ENCODE measurements at places on chromosomes 2 and 18.

GRCh38 chr18:54961016-54961423 is 1.8 kb upstream of the CCDC68 start:
- no peak for DNase-seq

DNA sequence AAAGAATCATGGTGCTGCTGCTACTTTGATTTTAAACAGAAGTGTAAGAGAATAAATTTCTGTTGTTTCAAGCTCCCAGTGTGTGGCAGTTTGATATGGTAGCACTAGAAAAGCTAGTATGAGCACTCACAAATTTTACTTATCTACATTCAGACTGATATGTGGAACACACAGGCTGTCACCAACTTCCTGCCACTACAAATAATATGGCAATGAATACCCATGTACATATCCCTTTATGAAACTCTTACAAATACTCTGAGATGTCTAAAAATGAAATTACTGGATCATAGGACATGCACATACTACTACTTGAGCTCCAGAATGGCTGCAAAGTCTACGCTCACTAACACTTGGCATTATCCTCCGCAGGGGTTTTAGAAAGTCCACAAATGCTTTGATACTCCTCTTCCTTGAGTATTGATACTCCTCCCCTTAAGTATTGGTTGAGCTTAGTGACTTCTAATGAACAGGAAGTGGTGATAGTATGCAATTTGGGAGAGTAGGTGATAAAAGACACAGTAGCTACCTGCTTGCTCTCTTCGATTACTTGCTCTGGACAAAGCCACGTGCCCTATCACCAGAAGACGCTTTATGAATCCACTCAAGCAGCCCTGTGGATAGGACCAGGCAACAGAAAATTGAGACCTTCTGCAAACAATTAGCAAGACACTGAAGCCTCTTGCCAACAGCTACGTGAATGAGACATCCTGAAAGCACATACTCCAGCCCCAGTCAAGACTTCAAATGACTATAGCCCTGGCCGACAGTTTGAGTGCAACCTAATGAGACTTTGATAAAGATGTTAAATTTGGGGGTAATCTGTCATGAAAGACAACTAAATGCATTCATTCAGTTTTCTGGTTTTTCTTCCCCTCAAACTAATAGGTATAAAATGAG is 35.4 kb downstream of the FBXO11 start:
- no peak for DNase-seq

GRCh38 chr2:219331560-219332213 is 857 bp downstream of the RESP18 start:
- peak; percentile 12 for DNase-seq

DNA sequence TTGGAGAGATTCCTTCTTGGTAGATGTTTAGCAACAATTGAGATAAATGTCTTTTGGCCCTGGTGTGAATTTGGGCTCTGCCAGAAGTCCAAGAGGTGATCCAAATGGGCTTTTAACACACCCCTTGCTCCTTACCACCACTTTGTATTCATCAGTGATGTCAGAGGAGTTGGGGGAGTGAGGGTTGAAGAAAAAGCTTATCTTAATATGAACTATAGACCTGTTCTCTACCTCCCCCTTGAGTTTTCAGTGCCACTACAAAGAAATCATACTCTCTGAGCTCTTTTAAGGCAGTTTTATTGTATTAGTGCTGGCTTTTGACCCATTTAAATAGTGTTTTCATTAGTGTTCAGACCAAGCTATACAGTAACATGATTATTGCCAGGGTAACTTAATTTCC is 229.1 kb downstream of the PHLPP1 start:
- DNase-seq, result no peak

DNA sequence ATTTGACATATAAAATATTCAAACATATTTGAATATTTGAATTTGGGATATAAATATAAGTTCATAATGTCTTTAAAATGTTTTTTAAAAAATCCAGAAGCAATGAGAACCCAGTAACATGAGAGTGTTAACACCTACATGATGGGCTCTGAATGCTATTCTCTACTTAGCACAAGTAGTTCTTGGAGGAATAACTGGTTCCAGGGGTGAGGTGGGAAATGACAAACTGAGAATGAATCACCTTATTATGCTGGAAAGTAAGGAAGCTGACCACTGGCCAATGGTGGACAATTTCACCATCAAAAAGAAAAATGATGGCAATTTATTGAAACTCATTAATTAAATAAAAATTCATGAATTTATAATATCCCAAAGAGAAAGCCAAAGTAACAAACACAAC is 79.6 kb upstream of the NABP1 start:
- DNase-seq, result no peak

GRCh38 chr2:215417400-215417951 is 18.4 kb downstream of the FN1 start:
- no peak for DNase-seq

DNA sequence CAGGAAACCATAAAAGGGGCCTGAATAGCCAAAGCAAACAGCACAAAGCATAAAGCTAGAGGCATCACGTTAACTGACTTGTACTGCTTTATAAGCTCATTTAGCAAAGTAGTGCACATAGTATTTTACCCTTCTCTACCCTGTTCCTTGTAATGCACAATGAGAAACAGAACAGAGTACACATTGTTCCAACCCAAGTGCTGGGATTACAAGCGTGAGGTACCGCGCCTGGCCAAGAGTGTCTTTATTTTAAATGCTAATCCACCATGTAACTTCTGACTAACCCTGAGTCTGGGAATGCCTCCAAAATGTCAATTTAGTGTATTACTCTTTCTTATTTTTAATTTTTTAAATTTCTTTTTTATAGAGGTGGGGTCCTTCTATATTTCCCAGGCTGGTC is 46.4 kb upstream of the STON1 start:
- DNase-seq, result no peak

DNA sequence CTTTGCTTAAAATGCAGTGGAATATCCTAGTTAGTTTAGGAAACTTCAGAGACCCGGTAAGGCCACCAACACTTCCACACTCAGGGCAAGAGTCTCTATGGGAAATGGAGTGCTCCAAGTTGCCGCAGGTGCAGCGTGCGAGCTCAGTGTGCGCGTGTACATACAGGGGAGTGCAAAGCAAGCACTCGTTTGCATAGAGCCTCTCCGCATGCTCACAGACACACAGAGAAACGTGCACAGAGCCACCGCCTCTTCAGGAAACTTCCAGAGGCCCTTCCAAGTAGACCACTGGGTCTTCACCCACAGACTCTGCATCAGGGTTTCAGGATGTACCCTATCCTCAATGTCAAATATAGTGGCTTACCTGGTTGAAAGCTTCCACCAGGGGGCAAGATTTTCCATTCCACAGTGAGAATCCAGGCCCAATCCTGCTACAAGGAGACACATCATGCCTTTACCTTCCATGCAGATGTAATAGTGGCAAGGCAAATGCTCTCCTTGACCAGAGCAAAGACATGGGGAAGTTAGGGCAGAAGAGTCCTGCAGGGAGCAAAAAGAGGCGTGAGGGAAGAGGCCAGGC is 513.0 kb upstream of the MYT1L start:
- DNase-seq, result no peak

DNA sequence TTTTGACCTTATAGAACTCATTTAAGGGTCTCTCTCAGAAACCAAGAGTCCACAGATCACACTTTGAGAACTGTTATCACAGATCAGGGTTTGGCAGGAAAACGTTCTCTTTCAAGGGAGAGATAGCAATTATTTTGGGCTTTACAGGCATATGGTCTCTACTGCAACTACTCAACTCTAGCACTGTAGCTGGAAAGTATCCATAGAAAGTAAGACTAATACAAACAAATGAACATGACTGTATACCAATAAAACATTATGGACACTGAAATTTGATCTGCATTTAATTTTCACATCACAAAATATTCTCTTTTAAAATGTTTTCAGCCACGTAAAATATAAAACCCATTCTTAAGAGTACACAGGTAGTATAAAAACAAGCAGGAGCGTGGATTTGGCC is 100.5 kb downstream of the TRIP12 start:
- no peak for DNase-seq

DNA sequence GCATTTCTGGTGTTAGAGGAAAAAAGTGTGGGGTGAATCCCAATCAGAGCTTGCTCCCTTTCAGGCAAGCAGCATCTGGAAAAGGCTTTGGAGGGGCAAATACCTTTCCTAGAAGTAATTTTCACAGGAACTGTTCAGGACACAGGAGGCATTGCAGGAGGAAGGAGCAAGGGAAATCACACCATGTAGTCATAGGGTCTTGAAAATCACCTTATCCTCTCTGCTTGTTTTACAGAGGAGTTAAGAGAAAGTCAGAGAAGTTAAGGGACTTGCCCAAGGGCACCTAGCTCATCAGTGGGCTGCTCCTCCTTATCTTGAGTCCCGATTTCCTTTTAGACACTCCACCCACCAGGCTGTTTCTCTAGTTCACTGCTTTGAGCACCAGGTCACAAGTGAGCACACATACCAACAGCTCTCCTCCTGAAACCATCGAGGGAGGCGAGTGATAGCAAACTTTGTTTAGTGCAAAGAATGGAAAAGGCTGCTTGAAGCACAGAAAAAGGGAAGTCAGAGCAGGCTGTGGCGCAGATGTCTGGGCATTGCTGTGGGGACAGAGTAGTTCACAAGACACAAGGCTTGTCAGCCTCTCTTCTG is 89.2 kb upstream of the CXCR4 start:
- no peak for DNase-seq

DNA sequence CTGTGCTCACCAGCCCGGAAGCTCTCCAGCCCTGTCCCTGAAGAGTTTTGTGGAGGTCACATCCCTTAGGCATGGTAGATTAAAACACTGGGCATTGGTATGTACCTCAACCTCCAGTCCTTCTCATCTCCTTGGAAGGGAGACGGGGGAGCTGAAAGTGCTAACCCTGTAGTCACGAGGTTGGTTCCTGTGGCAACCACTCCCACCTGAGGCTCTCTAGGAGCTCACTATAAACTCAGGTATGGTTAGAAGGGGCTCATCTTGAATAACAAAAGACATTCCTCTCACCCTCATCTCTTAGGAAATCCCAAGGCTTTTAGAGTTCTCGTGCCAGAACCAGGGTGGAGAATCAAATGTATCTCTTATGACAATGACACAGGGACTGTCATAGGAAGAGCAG is 43.0 kb upstream of the MGAT4A start:
- DNase-seq, result no peak

DNA sequence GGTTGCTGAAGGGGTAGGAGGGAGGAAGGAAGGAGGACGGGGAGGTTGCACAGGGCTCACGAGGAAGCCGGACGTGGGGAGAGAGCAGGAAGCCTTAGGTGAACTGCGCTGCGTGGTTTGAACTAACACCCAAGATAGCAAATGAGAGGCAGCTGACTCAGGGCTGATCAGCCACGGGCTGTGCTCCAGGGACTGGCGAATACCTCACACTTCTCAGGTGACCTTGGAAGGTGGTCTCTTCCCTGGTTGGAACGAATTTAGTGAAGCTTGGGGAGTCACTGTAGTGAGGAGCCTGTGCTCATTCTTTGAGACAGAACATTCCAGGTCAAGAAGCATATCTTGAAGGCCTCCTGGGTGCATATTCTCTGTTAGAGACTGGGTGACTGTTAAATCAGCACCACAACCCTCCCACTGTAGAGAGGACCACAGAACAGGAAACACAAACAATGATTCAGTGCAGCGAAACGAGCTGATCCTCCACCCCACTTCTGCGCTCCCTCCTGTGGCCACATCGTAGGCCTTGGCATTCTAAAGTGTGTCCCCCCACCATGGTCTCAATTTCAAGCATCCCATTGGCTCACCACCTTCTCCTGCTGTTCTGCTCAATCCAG is 33.8 kb downstream of the TOGARAM2 start:
- DNase-seq, result peak; percentile 93

GRCh38 chr18:13309748-13310670 is 91.4 kb downstream of the LDLRAD4 start:
- no peak for DNase-seq

- DNase-seq, result no peak
Observed at GRCh38 chr18:43572163-43572562, 294.9 kb upstream of the SYT4 start.

- DNase-seq, result no peak
Observed at GRCh38 chr2:55809875-55810621, 113.5 kb downstream of the EFEMP1 start.

- DNase-seq, result no peak
Observed at GRCh38 chr2:160489111-160489510, 4.5 kb downstream of the RBMS1 start.

- peak; percentile 38 for DNase-seq
Observed at GRCh38 chr2:172472446-172473033, 45.2 kb downstream of the ITGA6 start.

- DNase-seq, result no peak
Observed at GRCh38 chr18:26575865-26576217, 27.5 kb upstream of the KCTD1 start.

DNA sequence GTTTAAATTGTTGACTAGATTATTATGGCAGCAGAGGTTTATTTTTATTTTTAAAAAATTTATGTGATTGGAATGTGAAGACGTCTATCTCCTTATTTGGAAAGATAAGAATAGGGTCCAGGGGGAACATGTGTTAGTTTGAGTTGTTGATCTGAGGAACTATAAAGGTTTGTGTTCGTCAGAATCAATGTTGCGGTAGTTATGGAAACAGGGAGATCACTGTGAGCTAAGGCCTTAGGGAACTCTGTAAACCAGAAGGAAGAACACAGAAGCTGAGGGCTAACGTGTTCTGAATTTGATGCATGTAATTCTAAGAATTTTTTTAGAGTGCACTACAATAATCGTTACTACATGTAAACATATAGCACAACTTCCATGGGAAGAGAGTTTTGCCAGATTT is 168.5 kb upstream of the ZSWIM2 start:
- no peak for DNase-seq

- DNase-seq, result no peak
Observed at GRCh38 chr2:99072551-99072950, 69.0 kb upstream of the C2orf15 start.

- DNase-seq, result no peak
Observed at GRCh38 chr2:206452242-206452641, 8.9 kb downstream of the ADAM23 start.

- no peak for DNase-seq
Observed at GRCh38 chr2:105652014-105652796, 92.5 kb upstream of the NCK2 start.

- no peak for DNase-seq
Observed at GRCh38 chr2:10504370-10504993, 56.4 kb upstream of the ODC1 start.

- DNase-seq, result no peak
Observed at GRCh38 chr2:239539776-239540100, 138.9 kb upstream of the HDAC4 start.

DNA sequence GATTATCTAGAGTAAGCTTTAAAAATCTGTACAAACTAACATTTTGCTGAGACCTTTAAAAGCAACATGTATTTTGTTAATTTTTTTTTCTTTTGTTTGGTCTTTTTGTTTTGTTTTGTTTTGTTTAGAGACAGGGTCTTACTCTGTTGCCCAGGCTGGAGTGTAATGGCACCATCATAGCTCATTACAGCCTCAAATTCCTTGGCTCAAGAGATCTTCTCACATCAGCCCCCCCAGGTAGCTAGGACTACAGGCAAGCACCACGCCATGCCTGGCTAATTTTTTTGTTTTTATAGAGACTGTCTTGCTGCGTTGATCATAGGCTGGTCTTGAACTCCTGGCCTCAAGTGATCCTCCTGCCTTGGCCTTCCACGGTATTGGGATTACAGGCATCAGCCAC is 23.1 kb downstream of the RBBP8 start:
- no peak for DNase-seq

- no peak for DNase-seq
Observed at GRCh38 chr2:118242216-118242615, 153.9 kb downstream of the INSIG2 start.

- no peak for DNase-seq
Observed at GRCh38 chr18:60936101-60936500, 397.1 kb upstream of the CDH20 start.
